ENCODE measurements at places on chromosomes 3 and 15.

GRCh38 chr3:69105320-69105719, 17.1 kb downstream of the LMOD3 start:
- DNase-seq = no peak

DNA sequence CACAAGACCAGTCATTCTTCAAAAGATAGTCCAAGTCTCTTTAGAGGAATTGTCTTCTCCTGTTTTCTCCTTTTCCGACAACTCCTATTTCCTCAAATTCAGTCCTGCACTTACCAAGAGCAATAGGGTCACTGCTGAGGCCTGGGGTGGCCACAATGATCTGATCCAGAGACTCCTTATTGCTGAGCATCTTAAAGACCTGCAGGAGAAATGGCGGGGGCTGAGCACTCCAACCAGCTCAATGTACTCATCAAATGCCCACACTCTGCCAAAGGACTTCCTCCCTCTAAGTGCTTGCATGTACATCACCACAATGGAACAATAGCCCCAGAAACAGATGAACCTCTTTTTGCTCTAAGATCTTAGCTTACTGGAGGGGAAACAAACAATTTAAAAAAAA, 9.6 kb downstream of the UBL7 start:
- DNase-seq = no peak

GRCh38 chr3:70281663-70282062, 30.8 kb downstream of the MDFIC2 start:
- no peak for DNase-seq

- DNase-seq = no peak
Observed at GRCh38 chr3:128080323-128081080, 28.3 kb downstream of the SEC61A1 start.
